OCI-M1 (cell line): ENCODE measurements at places on chromosomes 13 and 19.

GRCh38 chr19:38360839-38361631 lies 13.3 kb upstream of the PSMD8 start:
- DNase-seq, result peak; percentile 58

DNA sequence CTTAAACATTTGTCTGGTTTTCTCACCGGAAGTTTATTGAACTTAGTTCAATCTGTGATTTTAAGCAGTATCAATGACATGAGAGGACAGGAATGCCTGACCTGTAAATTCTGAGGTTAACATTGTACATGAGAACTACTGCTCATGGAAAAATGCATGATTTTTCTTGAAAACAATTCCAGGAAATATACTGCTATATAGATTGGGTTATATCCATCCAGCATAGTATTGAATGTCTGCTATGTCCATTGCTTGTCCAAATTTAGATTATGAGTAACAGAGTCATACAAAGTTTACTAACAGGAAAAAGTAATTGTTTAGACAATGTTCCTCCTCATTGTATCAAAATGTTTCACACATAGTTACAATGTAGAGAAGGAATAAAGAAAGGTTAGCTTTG lies 606.8 kb downstream of the DACH1 start:
- no peak for DNase-seq

DNA sequence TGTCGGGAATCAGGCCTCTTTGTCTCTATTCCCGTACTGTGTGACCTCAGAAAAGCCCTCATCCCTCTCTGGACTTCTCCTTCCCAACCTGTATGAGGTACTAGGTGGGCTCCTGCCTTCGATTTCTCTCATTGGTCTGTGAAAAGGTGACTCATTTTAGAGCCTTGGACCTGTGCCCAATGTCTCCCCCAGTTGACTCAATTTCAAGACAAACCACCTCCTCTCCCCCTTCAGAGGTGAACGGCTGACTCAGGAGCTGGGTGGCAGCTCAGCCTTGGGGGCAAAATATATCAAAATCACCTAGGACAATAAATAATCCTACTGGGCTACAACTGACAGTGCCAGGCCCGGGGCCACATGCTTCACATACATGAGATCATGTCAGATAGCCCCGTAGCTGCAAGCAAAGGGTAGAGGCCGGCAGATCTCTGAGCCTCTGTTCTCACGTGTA lies 630 bp downstream of the COQ8B start:
- no peak for DNase-seq

GRCh38 chr13:95260031-95260525 lies 41.2 kb downstream of the ABCC4 start:
- no peak for DNase-seq

GRCh38 chr13:37139356-37139755 lies 33.9 kb upstream of the CSNK1A1L start:
- no peak for DNase-seq

- peak; percentile 48 for DNase-seq
Measured at GRCh38 chr13:33213797-33214196, 71.8 kb downstream of the STARD13 start.

- DNase-seq, result no peak
Measured at GRCh38 chr13:66553391-66553790, 676.7 kb downstream of the PCDH9 start.

- DNase-seq, result no peak
Measured at GRCh38 chr19:43634506-43634871, 5.2 kb downstream of the CADM4 start.

DNA sequence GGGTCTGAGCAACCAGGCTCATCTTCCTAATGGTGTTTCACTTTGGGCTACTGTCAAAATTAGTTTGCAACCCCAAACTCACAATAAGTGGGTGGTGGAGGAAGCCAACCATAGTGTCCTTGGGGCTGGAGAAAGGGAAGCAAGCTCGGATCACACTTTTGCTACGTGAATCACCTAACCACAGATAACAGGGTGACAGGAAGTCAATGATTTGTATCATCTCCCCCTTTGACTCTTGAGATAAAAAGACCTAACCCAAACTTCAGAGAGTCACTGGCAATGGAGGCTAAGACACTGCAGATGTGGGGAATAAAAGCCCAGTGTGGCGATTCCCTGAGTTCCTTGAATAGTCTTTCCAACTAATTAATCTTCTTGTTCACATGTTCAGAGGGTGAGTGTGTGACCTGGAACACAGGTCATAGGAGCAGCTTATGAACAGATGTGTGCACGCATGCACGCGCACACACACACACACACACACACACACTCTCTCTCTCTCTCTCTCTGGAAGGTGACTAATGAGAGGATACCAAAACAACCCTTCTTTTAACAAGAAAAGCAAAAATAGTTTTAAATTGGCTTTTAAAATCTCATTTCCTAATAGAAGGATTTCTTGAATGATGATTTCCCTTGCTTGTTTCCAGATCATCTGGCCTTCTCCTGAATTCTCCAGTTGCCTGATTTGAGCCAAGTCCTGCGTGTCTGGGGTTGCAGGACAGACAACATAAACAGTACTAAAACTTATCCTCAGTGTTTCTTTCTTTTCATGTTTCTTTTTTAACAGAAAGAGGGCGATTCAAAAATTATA lies 21.2 kb upstream of the DOCK9 start:
- DNase-seq, result no peak

GRCh38 chr13:95267662-95268342 lies 33.4 kb downstream of the ABCC4 start:
- DNase-seq, result peak; percentile 92

GRCh38 chr19:2495651-2496316 lies 19.9 kb downstream of the GADD45B start:
- no peak for DNase-seq

- DNase-seq, result peak; percentile 88
Measured at GRCh38 chr19:17346109-17346671, 8.8 kb downstream of the GTPBP3 start.

DNA sequence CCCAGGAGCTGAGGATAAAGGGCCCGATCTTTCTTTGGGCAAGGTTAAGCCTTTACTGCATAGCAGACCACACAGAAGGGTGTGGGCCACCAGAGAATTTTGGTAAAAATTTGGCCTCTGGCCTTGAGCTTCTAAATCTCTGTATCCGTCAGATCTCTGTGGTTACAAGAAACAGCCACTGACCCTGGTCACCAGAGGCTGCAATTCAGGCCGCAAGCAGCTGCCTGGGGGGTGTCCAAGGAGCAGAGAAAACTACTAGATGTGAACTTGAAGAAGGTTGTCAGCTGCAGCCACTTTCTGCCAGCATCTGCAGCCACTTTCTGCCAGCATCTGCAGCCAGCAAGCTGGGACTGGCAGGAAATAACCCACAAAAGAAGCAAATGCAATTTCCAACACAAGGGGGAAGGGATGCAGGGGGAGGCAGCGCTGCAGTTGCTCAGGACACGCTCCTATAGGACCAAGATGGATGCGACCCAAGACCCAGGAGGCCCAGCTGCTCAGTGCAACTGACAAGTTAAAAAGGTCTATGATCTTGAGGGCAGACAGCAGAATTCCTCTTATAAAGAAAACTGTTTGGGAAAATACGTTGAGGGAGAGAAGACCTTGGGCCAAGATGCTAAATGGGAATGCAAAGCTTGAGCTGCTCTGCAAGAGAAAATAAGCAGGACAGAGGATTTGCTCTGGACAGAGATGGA lies 8.4 kb upstream of the CEACAM19 start:
- DNase-seq, result no peak

DNA sequence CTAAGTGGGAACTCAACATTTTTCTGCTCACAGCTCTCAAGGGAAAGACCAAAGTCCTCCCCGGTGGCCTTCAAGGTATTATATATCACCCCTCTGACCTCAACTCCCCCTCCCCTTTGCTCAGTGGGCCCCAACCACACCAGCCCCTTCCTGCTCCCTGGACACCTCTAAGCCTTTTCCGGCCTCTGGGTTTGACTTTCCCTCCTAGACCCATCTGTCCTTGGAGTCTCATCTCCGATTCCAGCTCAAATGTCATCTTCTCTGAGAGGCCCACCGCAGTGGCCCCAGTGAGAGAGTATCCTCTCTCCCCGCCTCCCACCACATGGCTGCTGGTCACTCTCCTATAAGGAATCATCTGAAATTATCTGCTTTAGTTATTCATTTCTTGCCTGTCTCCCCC lies 941 bp upstream of the UHRF1 start:
- DNase-seq, result no peak

DNA sequence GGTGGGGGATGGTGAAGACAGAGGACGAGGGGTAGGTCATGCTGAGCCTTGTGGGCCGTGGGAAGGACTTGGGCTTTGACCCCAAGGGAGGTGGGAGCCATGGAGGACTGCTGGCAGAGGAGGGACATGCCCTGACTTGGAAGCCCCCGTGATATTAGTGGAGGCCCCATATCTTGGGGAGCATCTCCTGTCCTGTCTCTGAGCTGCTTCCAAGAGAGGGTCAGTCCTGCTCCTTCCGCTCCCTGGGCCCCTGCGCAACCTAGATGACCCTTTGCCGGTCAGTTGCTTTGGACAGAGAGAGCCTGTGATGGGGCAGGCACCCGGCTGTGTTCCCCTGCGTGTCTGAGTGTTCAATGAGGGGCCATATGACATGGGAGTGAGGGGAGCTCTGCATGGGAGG lies 5.2 kb downstream of the TLE6 start:
- DNase-seq, result no peak

GRCh38 chr19:33316541-33317264 lies 14.4 kb upstream of the CEBPA start:
- no peak for DNase-seq

- DNase-seq, result no peak
Measured at GRCh38 chr13:83819156-83819555, 63.1 kb downstream of the SLITRK1 start.

DNA sequence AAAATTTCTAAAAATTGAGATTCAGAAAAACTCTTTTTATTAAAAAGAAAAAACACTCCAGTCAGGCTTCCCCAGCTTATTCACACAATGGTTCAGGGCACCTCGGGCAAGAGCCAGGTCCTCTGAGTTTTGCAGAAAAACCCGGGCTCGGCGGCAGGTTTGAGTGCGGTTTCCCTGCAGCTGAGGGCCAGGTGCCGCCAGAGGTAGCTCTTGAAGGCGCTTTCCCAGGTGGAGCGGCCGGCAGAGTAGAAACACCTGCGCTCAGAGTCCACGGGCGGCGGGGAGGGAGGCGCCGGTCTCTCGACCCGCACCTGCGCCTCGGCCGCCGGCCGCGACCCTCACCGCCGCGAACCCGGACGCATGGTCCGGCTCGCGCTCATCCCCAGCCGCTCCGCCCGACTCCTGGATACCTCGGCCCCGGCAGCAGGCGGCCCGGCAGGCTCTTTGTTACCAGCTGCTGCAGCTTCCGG lies 444 bp downstream of the PROSER1 start:
- peak; percentile 63 for DNase-seq

GRCh38 chr19:51204321-51204720 lies 20.6 kb upstream of the CD33 start:
- no peak for DNase-seq

GRCh38 chr13:28041501-28041900 lies 53.0 kb upstream of the URAD start:
- no peak for DNase-seq

DNA sequence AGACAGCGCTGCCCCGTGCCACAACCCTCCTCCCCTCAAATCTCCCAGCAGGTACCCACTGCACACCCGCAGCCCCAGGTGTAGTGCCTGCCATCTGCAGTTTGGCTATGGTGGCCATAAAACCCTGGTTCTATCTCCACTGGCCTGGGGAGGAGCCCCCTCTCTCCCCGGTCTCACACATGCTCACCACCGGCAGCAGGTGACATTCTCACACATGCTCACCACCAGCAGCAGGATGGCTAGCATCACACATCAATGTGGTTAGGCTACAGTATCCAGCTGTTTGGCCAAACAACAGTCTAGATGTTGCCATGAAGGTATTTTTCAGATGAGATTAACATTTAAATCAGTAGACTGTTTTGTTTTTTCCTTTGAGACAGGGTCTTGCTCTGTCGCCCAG lies 31.1 kb downstream of the ELL start:
- no peak for DNase-seq

DNA sequence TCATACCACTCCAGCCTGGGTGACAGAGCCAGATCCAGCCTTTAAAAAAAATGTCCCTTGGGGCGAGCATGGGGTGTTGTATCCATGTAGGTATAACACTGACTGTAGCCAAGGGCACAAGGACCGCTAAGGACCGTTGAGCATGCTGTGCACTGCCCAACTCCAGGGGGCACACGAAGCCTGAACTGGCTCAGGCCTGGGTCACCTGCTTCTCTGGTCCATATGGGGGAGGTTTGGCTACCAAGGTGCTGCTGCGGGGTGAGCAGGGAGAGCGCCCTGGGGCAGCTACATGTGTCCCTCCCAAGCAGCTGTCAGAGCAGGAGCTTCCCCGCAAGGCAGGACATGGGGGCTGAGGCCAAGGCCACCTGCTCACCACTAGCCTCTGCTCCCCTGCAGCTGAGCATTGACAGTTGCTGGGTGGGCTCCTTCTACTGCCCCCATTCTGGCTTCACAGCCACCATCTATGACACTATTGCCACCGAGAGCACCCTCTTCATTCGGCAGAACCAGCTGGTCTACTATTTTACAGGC lies 16.3 kb downstream of the CATSPERG start:
- no peak for DNase-seq

GRCh38 chr13:29487466-29488454 lies 107.7 kb downstream of the SLC7A1 start:
- no peak for DNase-seq

- DNase-seq, result peak; percentile 87
Measured at GRCh38 chr19:4534836-4535658, at the start of gene PLIN5. Gene PLIN5 (minus strand): TSS chr19:4535224. CDS start chr19:4534074, 1,150 bp downstream.
